ENCODE measurements at places on chromosomes 1 and 21. TPM values are rescaled to one million over a fixed set of nuclear protein-coding genes. Genes with fewer than 3 reads are reported as not detected.

The PTPN22 gene
- 0.63 TPM for total RNA-seq

The KPRP gene
- not detected for total RNA-seq

The LAD1 gene
- not detected for total RNA-seq

The THEM5 gene
- total RNA-seq: not detected

The GJA4 gene
- 29.6 TPM for total RNA-seq

The LCE3E gene
- total RNA-seq: not detected

The TFF3 gene
- total RNA-seq: not detected

The DIPK1A gene
- 0.53 TPM for total RNA-seq

The CFAP74 gene
- not detected for total RNA-seq

The ATP1A2 gene
- not detected for total RNA-seq

The SLC45A1 gene
- 0.78 TPM for total RNA-seq

The VPS72 gene
- 65.7 TPM for total RNA-seq

The PLA2G4A gene
- 18.9 TPM for total RNA-seq

The GPX7 gene
- 16.9 TPM for total RNA-seq

The IFNLR1 gene
- not detected for total RNA-seq

The KCNN3 gene
- total RNA-seq: 1.4 TPM

The LMX1A gene
- total RNA-seq: not detected

The DDI2 gene
- 21.3 TPM for total RNA-seq

The RAD54L gene
- 7.4 TPM for total RNA-seq

The DHDDS gene
- 41.7 TPM for total RNA-seq

The RHBDL2 gene
- total RNA-seq: 0.33 TPM

The TMEM240 gene
- 2.2 TPM for total RNA-seq

The TSPAN1 gene
- 0.21 TPM for total RNA-seq

The SORT1 gene
- 14.5 TPM for total RNA-seq

The PGLYRP4 gene
- total RNA-seq: not detected

The SPOCD1 gene
- total RNA-seq: 74.8 TPM

The TNN gene
- total RNA-seq: not detected

The GJA9 gene
- not detected for total RNA-seq

The MYOG gene
- not detected for total RNA-seq

The C1QA gene
- not detected for total RNA-seq

The AKNAD1 gene
- not detected for total RNA-seq

The TSTD1 gene
- 44.2 TPM for total RNA-seq

The SIK1 gene
- total RNA-seq: 1.2 TPM

The DCST1 gene
- total RNA-seq: not detected

The ZNF593OS gene
- total RNA-seq: not detected

The ETNK2 gene
- total RNA-seq: 13.5 TPM

The ENAH gene
- 46.0 TPM for total RNA-seq

The CACNA1S gene
- total RNA-seq: not detected

The PROK1 gene
- total RNA-seq: not detected

The CFHR3 gene
- not detected for total RNA-seq

The HPCAL4 gene
- total RNA-seq: not detected

The TEKT2 gene
- 0.21 TPM for total RNA-seq

Data from pulmonary artery endothelial cell (primary cell).